ENCODE measurements at places on chromosomes 3 and 15. TPM values are rescaled to one million over a fixed set of nuclear protein-coding genes. Genes with fewer than 3 reads are reported as not detected.

The CEP19 gene
- total RNA-seq, result 3.1 TPM

The NLGN1 gene
- not detected for total RNA-seq

The SPG11 gene
- total RNA-seq, result 8.8 TPM

The CCR3 gene
- total RNA-seq, result not detected

The RASGRP1 gene
- 0.40 TPM for total RNA-seq

The SNX1 gene
- total RNA-seq, result 73.9 TPM

The EXD1 gene
- 0.14 TPM for total RNA-seq

The SEMA3G gene
- total RNA-seq, result 0.06 TPM

The C15orf62 gene
- total RNA-seq, result 0.03 TPM

The DPPA2 gene
- not detected for total RNA-seq

The FOXB1 gene
- not detected for total RNA-seq

The BFSP2 gene
- not detected for total RNA-seq

The LNP1 gene
- total RNA-seq, result 0.80 TPM

The FANCD2OS gene
- total RNA-seq, result not detected

The LRRIQ4 gene
- total RNA-seq, result not detected

The ATP13A5 gene
- not detected for total RNA-seq

The HIGD2B gene
- not detected for total RNA-seq

The RHCG gene
- total RNA-seq, result 42.0 TPM

The GOLGA6B gene
- not detected for total RNA-seq

The ACKR2 gene
- 0.13 TPM for total RNA-seq

The BTLA gene
- total RNA-seq, result not detected

The OR4M2 gene
- not detected for total RNA-seq

The LRRC2 gene
- total RNA-seq, result not detected

The CAMK2N2 gene
- total RNA-seq, result 1.4 TPM

The SCN5A gene
- 0.89 TPM for total RNA-seq

The ADCY5 gene
- total RNA-seq, result 0.88 TPM

The PRR23A gene
- total RNA-seq, result not detected

The CLK3 gene
- total RNA-seq, result 30.8 TPM

The INAFM2 gene
- 7.6 TPM for total RNA-seq

The GPR62 gene
- total RNA-seq, result not detected

The FHIT gene
- total RNA-seq, result 0.75 TPM
